Right ventricle myocardium inferior (tissue), 1 donor: ENCODE measurements at places on chromosomes 11 and 22.

GRCh38 chr11:1963864-1964263, 16.7 kb downstream of the MRPL23 start:
- DNase-seq = no peak

DNA sequence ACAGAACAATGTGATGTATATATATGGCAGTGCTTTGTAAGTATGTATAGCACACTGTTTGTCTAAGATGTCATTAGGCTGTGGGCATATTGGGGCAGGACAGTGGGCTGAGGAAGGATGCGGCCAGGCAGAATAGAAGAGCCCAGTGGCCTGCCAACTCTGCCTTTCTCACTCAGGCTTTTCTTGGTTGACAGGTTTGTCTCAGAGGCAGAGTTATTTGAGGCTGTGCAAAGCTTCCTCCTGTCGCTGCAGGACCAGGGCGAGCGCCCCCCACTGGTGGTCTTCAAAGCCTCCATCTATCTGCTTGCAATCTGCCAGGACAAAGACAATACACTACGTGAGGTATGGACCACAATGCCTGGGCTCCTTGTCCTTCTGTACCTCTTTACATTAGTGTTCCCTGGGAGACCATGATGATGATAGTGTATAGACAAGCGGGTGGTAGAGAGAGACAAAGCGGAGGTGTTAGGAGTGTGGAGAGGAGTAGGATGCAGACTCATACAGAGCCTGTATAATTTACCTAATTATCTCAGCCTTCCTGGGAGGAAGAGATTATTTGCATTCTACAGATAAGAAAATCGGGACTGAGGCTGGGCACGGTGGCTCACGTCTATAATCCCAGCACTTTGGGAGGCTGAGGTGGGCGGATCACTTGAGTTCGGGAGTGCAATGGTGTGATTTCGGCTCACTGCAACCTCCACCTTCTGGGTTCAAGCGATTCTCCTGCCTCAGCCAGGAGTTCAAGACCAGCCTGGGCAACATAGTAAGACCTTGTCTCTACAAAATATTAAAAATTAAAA, 37.3 kb upstream of the CCDC134 start:
- DNase-seq = no peak

GRCh38 chr22:50175921-50176849, 5.7 kb downstream of the PANX2 start:
- peak; percentile 49 for DNase-seq

GRCh38 chr11:10628508-10629236, 60.2 kb upstream of the LYVE1 start:
- no peak for DNase-seq

DNA sequence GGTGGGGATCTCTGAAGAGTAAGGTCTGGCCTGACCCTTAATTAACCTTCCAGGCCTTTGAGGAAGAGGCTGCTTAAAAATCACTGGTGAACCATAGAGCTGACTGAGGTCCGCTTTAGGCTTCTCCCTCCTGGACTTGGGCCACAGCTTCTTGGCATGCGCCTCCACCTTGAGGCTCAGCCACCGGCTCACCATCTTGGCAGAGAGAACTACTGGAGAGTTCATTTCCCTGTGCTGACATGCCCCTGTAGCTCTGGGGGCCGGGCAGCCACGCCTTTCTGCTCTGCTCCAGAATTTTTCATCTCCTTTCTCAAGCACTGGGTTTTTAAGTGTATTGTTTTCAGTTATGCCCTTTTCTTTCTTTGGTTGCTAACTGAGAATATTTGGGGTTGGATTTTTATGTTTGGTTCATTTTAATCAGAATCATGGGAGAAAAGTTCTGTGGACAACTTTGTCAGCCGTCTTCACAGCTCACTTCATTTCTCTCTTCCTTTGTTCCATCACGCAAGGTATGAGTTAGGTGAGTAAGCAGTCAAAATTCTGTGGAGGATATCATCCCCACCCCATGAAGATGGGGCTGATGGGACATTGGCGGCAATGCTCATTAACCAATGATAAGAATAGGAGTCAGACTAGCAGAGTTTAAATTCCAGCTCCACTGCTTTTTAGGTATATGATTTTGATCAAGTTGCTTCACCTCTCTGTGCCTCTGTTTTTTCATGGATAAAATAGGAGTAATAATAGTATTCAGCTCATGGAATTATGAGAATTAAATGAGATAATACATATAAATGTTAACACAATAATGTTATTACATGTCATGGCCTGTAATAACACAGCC, 103.9 kb downstream of the DBX1 start:
- no peak for DNase-seq

DNA sequence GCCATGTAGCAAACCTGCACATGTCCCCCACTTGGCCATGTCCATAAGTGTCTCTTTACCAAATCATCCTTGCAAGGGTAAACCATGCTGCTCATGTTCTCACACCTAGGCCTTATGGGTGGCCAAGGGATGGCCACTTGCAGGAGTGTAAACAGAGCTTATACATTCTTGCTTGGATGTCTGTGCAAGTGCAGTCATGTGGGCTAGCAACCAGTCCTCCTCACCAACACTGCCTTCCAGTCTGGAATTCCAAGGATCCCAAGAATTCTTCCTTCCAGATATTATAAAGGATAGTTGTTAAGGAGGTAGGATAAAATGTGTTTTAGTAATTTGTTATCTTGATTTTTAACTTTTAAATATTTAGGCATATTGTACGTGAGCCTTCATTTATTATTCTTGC, 47.8 kb upstream of the OR5P2 start:
- no peak for DNase-seq

DNA sequence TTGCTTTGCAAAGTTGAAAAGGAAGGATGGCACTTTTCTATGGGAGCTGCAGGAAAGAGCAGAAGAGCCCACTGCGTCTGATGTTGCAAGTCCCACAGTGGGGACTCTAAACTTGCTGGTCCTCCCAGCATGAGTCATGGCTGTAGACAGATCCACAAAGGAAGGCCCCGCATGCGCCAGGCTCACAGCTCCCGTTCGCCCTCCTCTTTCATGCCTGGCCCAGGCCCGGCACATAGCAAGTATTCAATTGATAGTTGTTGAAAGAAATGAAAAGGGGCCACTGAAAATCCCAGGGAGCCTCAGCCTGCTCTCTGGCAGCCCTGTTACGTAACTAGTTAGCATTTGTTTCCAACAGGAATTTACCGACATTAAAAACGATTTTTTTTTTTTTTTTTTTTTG, 18.9 kb downstream of the AP1B1 start:
- peak; percentile 82 for DNase-seq

- DNase-seq = no peak
Observed at GRCh38 chr11:10205928-10206327, 88.1 kb downstream of the SBF2 start.
